Fibroblast of mammary gland (primary cell): ENCODE measurements at places on chromosomes 2 and 18.
A peak's percentile ranks its signal among the peaks of the same experiment; 100 is the strongest.

- DNase-seq: no peak
These were observed 1.1 kb upstream of the EPC2 start for GRCh38 chr2:148643421-148643820.

DNA sequence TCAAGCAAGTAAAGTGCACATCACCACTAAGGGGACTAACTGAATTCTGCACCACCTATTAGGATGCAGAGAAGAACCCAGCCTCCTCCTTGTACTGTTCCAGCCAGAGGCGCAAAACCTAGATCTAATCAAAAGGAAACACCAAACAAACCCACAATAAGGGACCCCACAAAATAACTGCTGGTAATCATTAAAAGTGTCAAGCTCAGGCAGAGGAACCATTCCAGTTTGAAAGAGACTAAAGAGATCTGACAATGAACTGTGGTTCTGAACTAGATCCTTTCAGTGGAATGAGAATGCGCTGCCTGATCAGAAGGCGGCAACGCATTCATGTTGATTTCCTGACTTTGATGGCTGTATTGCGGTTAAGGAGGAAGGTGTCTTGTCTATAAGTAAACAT lies 16.8 kb downstream of the HDLBP start:
- DNase-seq: no peak

- DNase-seq: peak; percentile 55
These were observed 1.5 kb downstream of the GAREM1 start for GRCh38 chr18:32469190-32469651.

DNA sequence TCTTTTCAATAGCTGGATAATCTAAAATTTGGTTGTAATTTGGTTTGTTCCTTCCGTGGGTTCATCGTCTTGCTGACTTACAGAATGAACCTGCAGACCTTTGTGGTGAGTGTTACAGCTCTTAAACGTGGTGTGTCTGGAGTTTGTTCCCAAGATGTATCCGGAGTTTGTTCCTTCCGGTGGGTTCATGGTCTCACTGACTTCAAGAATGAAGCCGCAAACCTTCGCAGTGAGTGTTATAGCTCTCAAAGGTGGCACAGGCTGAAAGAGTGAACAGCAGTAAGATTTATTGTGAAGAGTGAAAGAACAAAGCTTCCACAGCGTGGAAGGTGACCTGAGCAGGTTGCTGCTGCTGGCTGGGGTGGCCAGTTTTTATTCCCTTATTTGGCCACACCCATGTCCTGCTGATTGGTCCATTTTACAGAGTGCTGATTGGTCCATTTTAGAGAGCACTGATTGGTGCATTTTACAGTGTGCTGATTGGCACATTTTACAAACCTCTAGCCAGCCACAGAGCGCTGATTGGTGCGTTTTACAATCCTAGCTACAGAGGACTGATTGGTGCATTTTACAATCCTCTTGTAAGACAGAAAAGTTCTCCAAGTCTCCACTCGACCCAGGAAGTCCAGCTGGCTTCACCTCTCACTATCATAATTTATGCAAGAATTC lies 16.6 kb downstream of the RALB start:
- DNase-seq: no peak

DNA sequence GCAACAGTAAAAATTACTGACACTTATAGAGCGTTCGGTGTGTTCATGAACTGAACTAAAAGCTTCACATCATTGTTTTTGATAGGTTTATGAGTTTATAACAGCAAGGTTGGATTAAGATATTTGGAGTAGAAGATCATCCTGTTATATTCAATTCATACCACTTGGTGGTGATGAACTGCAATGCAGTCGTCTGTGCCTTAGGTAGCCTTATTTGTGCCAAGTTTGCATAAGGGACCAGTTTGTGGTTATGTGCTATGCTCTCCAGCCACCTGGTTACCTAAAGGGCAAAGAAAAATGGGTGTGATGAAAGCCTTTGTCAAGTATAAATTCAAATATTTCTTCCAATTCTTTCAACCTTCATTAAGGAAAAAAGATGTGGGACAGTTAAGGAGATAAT lies 150.9 kb upstream of the KCNH7 start:
- DNase-seq: no peak

DNA sequence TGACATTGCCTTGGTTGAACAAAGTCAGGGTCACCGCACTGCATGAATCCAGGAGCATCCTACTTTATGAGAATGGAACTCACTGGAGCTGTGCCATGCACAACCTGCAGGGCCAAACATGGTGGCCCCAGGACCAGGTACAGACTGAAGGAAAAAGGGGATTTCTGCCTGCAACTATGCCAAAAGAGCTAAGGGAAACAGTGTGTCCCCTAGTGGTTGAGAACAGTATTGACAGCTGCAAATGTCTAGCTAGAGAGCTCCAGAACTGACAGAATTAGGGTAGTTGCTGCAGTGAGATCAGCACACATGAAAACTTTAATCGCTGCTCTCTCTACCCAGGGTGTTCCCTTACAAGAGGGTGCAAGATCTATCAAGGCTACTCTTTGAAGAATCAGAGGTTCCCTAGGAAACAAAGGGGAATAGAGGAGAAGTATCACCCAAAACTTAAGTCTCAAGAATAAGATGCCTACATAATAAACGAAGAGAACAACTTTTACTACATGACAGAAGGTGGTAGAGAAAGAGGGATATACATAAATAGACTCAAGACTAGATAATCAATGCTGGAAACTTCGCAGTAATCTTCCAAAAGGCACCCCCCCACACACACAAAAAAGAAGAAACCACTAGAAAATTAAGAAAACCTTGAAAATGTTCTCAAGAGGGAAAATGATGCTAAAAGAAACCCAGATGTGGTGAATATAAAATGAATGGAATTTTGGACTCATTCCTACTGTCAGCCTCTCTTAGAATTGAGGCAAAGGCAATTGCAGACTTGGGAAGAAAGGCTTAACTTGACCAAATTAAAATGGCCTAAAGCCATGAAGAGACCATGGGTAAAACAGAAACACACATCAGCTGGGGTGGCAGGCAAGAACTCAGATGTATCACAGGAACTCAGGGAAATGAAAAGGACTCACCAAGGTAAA lies 43.6 kb upstream of the IHH start:
- peak; percentile 49 for DNase-seq

DNA sequence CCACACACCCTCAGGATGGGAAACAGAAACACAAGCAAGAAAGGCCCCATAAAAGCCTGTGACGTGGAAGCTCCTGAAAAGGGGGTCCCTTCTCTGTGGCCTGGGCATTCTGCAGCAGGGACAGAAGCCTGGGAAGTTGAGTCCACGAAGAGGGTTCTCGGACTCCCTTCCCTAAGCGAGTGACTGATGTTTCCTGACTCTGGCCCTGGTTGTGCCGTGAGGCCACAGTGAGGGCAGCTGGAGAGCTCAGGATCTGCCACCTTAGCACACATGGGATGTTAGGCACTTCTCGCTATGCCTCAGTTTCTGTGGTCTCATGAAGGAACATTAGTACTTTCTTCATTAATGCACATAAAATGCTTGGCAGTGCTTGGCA lies 87.2 kb upstream of the ZFP36L2 start:
- DNase-seq: no peak

DNA sequence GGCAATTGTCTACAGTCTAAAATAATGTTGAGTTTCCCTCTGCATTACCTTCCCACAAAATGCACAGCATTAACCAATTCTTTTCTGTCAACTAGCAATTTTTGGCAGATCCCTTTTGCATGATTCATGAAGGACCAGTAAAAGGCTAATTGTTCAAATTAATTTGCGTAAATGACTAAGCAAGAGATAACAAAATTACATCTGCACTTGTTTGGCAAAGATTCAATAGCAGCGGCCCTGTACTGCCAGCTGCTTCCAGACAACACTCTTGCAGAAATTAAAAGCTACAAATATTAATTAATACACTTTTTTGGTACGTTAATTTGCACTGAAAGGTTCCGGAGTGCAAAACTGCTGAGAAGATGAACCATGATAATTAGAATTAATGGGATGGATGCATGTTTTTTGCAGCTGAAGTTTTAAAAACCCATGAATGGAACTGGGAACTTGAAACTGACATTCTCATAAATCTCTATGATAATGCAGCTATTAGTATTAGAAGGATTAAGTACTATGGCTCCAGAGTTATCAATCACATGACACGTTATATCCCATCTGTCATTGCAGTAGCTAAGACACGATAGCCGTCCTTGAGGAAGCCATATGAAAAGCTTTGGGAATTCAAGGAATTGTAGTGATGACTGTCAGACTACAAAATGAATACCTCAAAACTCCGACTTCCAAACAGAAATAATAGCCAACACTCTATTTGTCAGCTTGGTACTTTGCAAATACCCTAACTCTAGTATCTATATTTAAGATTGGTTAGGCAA lies 1268.3 kb upstream of the ACVR2A start:
- peak; percentile 20 for DNase-seq

- DNase-seq: no peak
These were observed 113.4 kb downstream of the MC4R start for GRCh38 chr18:60259052-60259681.

DNA sequence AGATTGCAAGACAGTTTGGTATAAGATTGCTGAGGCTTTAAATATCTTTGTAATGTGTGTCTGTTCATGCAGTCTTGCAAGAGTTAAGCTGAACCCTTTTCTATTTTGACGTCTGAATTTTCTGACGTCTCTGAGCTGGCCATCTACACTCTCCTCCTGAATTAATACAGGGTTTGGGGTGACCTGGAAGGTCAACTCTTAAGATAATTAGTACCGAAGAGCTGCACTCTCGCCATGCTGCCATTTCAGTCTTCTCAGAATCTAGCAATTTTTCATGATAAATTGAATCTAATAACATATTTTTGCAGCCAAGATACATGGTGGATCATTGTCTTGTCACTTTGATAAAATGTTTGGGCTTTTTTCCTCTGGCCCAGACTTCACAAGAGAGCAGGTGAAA lies 1245.2 kb upstream of the CELF4 start:
- no peak for DNase-seq

GRCh38 chr2:129733579-129733978 lies 245.9 kb upstream of the RAB6C start:
- no peak for DNase-seq

DNA sequence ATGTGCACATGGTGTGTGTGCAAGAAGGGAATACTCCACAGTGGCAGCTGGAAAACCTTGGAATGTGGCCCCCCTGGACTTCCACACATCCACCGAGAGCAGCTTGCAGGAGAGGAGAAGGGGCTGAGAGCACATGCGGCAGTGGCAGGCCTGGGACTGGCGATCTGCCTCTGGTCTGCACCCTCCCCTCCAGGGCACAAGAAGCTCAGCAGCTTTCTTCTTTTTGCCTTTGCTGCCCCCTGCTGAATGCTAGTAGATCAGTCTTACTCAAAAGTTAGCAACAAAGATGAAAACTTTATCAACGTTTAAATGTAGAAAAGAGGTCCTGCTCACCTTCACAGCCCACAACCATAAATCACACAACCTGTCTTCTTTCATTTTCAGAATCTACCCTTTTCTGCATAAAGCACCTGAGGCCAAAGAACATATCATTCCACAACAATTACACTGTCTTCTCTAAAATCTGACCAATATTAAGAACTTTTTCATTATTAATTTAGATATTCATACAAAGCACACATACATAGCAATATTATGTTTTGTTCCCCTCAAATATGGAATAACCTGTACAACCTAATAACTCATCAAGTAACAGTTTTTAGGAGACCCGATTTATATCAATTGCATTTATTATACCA lies 34.6 kb downstream of the TGFBRAP1 start:
- DNase-seq: peak; percentile 76

DNA sequence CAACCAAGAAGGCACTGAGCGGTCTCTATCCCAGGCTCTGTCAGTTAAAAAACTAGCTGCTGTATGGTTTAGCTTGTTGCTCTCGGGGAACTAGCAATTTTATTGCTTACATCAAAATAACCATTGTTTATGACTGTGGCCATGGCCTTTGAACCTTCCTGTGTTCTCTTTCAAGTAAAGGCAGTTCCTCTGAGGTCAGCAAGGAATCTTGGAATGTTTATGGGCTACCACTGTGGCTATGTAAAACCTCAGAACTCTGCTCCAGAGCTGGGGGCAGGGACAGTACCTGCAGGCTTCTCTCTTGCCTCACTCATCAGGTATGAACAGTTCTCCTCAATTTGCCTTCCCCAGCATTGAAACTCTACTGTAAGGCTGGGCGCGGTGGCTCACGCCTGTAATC lies 416.0 kb upstream of the NETO1 start:
- DNase-seq: peak; percentile 34

- peak; percentile 55 for DNase-seq
These were observed 20.9 kb downstream of the TMEM237 start for GRCh38 chr2:201622306-201622970.

GRCh38 chr18:28114472-28114871 lies 62.5 kb downstream of the CDH2 start:
- DNase-seq: peak; percentile 83

DNA sequence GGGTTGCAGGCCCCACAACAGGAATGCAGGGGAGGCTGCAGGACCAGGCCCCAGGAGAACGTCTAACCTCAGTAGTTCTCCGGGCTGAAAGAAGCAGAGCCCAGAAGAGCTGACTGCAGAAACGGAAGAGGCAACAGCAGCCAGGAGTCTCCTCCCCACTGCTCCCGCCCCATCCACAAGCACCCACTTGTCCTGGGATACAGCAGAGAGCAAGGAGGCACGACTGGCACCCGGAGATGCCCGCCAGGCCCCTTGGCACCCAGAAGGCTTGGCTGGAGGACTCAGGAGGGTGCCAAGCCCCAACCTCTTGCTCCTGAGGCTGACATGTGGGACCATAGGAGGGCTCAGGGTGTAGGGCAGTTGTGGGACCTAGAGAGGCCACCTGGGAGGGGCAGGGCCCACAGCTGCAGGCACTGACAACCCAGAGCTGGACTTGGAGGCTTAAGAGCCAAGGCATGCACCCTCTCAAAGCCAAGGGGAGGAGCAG lies 29.0 kb upstream of the TNS1 start:
- no peak for DNase-seq

GRCh38 chr18:74942319-74942910 lies 266.5 kb downstream of the PTGR3 start:
- no peak for DNase-seq

DNA sequence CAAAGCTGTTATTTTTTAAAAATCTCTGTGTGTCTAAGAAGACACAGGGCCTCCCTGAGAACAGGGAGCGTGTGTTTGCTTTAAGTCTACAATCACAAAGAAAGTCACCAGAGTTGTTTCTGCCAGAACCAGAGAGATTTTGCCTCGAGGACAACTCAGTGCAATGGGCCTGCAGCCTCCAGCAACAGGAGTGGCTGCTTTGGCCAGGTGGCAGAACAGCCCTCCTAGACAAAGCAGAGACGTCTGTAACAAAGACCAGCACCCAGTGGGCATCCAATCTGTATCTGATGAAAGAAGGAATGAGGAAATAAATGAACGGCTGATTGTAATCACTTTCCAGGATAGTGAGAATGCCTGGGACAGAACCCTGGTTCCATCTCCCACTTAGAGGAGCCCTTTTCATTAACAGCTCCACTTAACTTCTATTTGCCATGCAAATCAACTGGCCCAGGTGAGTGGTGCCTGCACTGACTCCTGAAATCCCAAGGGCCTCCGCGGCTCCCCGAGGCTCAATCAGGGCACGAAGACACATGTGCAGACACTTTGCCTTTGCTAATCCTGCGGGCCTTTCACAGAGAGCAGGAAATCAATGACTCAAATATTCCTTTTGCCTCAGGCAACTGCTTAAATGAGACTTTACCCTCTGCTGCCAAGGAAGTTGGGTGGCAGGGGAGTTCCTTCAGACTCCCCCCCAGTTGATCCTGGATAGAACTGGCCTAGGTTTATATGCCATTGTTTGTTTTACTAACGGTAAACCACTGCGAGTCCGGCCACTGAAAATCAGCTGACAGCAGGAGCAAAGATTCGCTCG lies 146.5 kb downstream of the CABLES1 start:
- DNase-seq: no peak

GRCh38 chr2:176814274-176814673 lies 398.3 kb upstream of the HNRNPA3 start:
- no peak for DNase-seq

GRCh38 chr18:50401888-50402287 lies 27.0 kb downstream of the SKA1 start:
- peak; percentile 47 for DNase-seq
